ENCODE measurements at places on chromosomes 3 and 15. TPM values are rescaled to one million over a fixed set of nuclear protein-coding genes. Genes with fewer than 3 reads are reported as not detected.

ST8SIA2 gene
- 15.8 TPM for total RNA-seq

NLGN1 gene
- 18.8 TPM for total RNA-seq

DNA sequence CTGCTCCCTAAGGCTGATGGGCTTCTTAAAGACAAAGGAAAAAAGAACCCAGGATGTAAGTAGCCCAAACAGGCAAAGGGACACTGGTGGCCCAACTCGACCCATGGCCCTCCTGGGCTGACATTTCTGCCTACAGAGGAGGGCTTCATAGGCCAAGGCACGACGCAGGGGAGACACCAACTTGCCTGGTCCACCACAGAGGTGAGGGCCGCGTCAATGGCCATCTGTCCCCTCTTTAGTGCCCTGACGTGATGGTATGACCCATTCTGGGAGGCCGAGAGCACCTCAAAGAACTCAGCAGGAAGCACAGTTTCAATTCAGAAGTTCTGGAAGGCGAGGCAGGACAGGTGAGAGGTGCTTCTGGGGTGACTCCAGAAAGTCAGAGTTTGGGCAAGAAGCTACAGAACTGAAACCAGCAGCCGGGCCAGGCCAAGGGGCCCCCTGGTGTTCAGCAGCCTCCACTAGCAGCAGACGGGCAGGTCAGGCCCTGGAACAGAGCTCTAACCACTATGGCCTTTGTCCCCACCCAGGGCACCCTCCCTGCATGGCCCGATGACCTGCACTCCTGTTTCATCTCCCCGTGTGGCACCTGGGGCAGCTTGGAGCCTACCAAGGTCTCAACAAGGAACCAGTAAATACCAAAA lies 45.1 kb downstream of the HMCES start:
- ATAC-seq, result no peak

- peak; percentile 94 for ATAC-seq
These were observed 309.6 kb downstream of the TUSC7 start for GRCh38 chr3:117019082-117019713.

CCDC14 gene
- 52.1 TPM for total RNA-seq

DNA sequence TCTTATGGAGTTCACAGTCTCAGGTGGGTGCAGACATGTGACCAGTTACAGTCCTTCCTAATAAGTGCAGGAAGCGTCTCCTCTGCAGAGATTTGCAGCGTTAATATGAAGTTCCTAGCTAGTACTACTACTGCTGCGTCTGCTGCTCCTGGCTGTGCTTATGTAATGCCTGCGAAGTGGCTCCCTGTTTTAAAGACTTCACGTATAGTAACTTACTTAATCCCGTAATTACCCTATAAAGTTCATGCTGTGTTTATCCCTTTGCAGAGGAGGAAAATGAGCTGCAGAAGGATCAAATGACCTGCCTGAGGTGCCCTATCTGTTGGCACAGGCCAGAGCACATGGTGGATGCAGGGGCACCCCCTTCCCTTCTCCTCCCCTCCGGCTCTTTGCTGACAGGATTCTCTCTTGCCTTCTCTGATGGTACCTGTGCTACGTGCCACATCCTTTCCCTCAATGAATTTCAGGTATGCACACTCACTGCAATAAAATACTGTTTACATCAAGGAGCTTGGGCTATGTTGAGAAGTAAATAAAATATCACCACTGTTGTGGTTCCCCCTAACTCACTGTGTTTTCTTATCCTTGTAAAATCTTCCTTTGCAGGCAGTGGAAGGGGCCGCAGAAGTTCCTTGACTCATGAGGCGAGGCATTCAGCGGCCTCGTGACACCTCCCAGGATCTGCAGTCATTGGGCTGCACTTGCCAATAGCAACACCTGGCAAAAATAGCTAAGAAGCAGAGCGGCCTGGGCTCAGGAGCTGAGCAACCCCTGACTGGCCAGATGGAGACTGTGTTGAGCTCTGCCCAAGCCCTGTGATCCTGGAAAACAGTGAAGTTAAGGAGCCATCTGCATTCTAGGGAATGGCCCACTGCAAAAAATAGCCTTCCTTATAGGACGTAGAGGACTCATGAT lies 188.9 kb upstream of the ATP10A start:
- ATAC-seq, result peak; percentile 10

CKMT1A gene
- 1.8 TPM for total RNA-seq

NCBP2 gene
- 112 TPM for total RNA-seq

ISG20 gene
- 0.71 TPM for total RNA-seq

- no peak for ATAC-seq
These were observed 141.2 kb downstream of the LRRC3B start for GRCh38 chr3:26763723-26764122.

CCR2 gene
- not detected for total RNA-seq

TUSC2 gene
- total RNA-seq, result 16.5 TPM

TTC21A gene
- total RNA-seq, result 7.4 TPM

- no peak for ATAC-seq
These were observed 127.6 kb upstream of the RASGRP1 start for GRCh38 chr15:38691965-38692788.

DNA sequence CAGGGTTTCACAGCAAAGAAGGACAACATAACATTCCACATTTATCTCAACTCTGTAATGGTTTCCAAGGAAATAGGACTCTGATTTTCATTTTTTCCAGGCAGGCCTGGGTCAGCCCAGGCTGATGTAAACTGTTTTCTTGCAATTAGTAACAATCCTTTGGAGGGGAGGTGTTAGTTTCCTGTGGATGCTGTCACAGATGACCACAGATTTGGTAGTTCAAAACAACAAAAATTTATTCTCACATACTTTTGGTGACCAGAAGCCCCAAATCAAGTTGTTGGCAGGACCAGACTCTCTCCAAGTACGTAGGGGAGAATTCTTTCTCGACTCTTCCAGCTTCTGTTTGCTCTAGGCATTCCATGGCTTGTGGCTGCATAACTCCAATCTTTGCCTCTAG lies 88.0 kb downstream of the EDEM1 start:
- no peak for ATAC-seq

- peak; percentile 68 for ATAC-seq
These were observed 37.7 kb upstream of the GK5 start for GRCh38 chr3:142263112-142263511.

GRCh38 chr15:88894819-88895767 lies at the start of gene HAPLN3:
TSS of gene HAPLN3 (minus strand) at chr15:88895544. CDS start at chr15:88887298, 8,246 bp downstream.
- no peak for ATAC-seq

- ATAC-seq, result no peak
These were observed 43.8 kb downstream of the ALDH1L1 start for GRCh38 chr3:126136428-126137220.

DNA sequence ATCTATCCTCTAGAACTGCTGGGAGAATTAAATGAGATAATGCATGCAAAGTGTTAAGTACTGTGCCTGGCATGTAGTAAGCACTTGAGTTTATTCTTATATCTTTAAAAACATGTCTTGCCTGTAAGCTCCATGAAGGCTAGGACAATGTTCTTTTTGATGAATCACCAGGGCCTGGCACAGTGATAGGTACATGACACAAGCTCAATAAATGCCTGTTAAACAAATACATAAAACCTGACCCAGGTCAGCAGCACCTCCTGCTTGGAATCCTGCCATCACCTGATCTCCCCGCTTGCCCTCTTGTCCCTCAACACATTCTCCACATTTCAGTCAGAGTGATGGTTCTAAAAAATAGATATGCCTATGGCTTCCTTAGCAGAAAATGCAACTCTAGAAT lies 186.8 kb downstream of the CHST2 start:
- ATAC-seq, result no peak

DNA sequence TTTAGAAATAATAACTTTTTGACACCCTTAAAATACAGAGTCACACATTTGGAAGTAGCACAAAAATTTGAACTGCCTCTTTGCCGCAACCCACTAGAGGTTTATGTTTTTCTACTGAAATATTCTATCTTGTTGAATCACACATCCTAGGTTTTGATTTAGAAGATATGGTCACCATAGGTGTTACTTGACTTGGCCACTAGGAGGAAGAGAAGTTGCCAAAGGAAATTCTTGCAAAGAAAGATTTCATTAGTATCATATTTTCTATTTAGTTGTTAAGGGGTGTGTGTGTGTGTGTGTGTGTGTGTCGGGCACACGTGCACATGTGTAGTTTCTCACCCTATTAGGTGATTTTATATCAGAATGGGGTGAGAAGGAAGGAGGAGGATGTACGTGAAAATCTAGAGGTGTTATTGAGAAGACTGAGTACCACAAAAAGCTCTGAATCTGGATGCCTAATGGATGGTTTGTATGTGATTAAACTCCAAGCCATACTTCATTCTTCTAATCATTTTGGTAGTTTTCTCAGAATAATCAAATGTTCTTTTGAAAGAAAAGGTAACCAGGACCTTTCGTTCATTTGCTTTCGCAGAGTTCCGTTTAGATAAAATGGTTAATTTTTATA lies 31.5 kb downstream of the ZFAND6 start:
- no peak for ATAC-seq

DNA sequence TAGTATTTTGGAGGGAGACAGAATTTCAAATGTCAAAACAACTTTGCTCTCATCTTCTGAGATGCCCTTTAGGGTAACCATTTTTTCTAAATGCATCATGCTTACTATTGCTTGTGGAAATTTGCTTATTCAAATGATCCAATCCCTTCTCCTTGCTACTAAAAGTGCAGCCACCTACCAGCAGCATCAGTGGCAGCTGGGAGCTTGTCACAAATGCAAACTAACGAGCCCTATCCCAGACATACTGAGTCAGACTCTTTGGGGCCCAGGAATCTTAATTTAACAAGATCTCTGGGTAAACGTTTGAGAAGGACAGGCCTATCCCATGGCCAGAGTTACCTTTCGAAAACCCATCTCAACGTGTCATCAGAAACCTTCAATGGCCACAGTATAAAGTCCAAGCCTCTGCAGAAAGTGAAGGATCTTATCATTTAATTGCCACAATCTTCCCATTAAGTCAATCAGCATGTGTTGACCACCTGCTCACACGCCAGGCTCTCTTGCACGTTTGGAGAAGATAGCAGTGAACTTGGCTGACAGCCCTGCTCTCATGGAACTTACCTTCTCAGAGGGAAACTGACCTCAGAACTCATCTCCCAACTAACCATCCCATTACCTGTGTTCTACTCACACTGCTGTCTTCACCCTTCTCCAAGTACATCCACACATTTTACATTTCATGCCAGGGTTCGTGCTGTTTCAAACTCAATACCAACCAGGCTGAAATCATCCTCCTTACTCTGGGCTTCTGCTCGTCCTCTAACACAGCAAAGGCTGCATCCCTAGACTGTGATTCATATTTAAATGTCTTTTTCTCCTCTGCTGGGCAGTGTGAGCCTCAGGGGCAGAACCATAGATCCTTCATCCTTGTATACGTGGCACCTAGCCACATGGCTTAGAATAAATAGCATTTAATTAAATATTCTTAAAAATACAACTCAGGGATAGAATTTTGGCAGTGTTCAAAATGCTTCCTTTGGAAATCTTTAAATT lies 24.8 kb upstream of the VGLL4 start:
- ATAC-seq, result no peak

- no peak for ATAC-seq
These were observed 84.3 kb downstream of the KCNH8 start for GRCh38 chr3:19232566-19232965.

SOX14 gene
- total RNA-seq, result 5.4 TPM

DNA sequence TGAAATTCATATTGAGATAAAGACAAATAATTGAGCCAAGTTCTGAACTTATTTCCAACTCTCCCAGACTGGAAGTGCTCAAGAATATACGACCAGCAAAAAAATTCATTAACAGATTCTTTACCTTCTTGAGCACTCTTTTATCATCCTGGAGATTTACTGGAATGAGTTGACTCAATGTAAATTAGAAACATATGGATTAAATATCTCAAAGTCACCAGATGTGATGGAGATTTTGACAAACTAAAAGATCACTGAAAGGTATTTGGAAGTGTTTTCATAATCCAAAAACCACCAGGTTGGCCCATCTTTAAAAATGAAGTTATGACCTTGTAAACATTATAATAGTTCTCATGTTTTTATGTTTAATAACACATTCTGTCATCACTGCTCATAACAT lies 433.2 kb upstream of the RASGRP1 start:
- ATAC-seq, result no peak

All from motor neuron (in vitro differentiated cells).